ENCODE measurements at places on chromosomes 4 and X. TPM values are rescaled to one million over a fixed set of nuclear protein-coding genes. Genes with fewer than 3 reads are reported as not detected.

HPRT1 gene
- total RNA-seq = 15.5 TPM

LANCL3 gene
- not detected for total RNA-seq

HELT gene
- not detected for total RNA-seq

TLR10 gene
- total RNA-seq = not detected

FAAH2 gene
- 0.47 TPM for total RNA-seq

WNK3 gene
- 0.16 TPM for total RNA-seq

ANXA3 gene
- 1.6 TPM for total RNA-seq

F11 gene
- total RNA-seq = not detected

PCDH19 gene
- total RNA-seq = not detected

SSX3 gene
- not detected for total RNA-seq

CTAG1B gene
- total RNA-seq = not detected

VCX gene
- not detected for total RNA-seq

STATH gene
- not detected for total RNA-seq
